HT1080 (cell line): ENCODE measurements at places on chromosomes 1 and 21.

- peak; percentile 85 for DNase-seq
Measured at GRCh38 chr1:202281316-202282024, 60.3 kb downstream of the UBE2T start.

DNA sequence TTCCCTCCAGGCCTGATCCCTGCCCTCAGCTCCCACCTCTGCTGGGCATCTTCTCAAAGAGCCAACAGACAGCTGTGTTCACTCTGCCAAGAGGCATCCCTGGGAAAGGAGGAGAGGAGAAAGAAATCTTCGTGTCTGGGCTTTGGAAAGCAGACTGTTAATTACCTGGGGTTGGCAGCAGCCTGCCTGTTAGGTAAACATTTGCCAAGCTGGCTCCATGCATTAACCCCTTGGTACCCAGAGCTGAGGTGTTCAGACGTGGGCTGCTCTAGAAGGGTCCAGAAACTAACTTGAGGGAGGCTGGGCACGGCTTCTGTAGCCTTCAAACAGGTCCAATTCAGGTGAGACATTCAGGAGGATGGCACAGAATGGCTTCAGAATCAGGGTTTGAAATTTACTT is 8.7 kb upstream of the EXTL1 start:
- DNase-seq: no peak

- no peak for DNase-seq
Measured at GRCh38 chr1:53324728-53325297, 3.1 kb downstream of the LRP8 start.

DNA sequence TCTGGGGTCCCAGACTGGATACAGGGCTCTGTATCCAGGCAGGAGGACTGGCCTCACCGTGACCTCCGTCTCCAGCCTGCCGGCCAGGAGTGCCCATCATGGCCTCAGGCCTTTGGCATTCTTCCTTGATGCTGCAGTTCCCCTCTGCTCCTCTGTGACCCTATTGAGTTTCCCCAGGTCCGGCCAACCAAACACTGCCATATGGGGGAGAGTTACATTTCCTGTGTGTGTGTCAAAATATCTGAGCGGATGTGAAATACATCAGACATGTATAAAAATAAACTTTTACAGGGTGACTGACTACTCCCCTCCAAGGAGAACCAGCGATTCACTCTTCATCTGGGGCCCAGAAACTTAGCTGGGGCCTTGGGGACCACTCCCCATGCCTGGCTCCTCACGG is 10.2 kb upstream of the UBL4B start:
- no peak for DNase-seq

- DNase-seq: no peak
Measured at GRCh38 chr1:167641786-167642500, 11.9 kb downstream of the RCSD1 start.

GRCh38 chr1:153353226-153353947 is 4.3 kb upstream of the S100A9 start:
- no peak for DNase-seq

DNA sequence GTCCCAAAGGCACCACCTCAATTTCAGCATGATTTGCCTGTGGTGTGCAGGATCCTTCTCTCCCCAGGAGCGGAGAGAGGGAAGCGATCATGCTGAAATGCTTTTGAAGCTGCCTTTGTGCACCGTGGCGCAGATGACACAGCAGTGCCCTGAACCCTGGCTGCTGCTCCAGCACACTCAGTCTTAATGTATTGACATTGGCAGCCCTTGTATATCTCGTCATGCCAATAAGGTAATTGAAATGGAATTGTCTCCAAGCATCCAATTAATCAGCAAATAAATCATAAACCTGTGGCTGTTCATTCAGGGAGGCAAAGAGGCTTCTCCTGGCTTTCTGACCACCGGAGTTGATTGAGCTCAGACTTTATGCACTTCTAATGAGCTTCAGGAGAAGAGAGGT is 139.8 kb downstream of the KAZN start:
- no peak for DNase-seq

DNA sequence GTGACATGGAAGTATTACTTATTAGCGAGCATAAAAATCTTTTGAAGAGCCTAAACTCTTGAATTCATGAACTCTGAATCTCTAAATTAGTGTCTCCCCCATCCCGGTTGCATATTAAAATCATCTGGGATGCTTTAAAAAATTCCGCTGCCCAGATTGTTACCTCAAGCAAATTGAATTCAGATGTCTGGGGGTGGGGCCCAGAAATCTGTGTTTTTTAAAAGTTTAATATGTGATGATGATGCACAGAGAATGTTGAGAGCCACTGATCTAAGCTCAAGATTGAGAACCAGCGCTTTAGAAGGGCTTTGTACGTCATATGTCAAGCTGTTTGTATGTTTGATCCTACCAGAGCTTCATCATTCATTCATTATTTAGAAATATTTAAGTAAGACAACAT is 446.8 kb downstream of the NUF2 start:
- DNase-seq: no peak

GRCh38 chr1:6960860-6961259 is 175.6 kb downstream of the CAMTA1 start:
- no peak for DNase-seq

DNA sequence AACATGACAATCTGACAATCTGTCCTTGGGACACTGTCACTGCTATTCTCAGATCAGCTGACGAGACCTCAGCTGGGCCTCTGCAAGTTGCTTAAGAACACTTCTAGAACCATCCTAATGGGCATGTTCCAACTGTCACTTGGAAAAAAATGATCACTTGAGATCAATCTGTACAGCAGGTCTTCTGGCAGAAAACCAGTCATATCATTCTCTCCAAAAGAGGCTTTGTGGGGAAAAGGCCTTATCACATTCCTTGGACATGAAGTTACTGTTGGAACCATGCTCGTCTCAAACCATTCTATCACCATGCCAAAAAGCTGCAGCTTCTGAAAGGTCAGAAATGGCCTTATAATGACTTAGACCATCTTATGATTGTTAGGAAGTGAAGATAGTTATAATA is 744.2 kb downstream of the USP25 start:
- DNase-seq: no peak

GRCh38 chr1:94056996-94057395 is 64.0 kb downstream of the ABCA4 start:
- no peak for DNase-seq

DNA sequence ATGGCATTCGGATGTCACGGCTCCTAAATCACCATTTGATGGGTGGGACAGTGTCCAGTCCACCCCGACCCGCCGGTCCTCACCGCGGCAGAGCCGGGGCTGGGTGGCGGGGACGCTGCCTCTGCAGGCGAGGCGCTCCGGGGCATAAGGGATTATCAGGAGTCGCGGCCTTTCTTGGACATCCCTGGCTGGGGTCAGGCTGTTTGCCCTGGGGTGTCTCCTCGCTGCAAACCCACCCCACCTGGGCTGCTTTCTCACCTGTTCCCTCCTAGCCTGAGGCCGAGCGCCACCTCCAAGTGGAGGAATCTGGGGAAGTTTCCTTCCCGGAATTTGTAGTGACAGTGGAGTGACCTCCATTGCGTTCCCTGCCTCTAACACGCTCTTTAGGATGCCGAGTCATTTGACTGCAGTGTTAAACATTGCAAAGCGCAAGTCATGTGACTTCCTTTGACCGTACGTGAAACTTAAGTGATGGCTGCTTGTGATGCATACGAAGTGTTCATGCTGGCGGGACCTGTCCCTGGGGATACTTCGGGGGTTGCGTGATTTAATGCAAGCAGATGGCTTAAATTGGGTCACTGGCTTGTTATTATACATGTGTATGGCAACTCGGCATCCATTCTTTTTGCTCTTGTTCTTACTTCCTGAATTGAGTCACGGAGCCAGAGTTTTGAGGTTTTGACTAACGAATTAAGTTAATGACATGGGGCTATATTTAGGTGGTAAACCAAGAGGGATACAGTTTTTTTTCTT is 536 bp downstream of the LGALS8 start:
- DNase-seq: peak; percentile 60
